Occipital lobe (tissue), 3 donors: ENCODE measurements at places on chromosomes 4 and X. TPM values are rescaled to one million over a fixed set of nuclear protein-coding genes. Genes with fewer than 3 reads are reported as not detected.

DNA sequence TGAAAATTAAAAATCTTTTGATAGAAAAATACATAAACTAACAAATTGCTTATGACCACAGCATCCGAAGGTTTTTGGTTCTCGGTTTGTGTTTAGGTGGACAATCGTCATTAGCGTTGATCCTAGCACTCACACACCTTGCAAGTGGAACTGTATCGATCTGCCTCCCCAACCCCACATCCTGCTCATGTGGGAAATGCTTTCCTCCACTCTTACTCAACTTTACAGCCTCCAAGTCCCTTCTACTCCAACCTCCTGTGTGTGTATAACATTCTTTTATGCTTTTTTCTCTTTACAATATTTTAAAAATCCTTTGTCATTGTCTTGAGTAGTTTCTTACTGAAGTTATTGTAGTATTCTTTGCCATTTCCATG is 15.6 kb upstream of the TMEM131L start:
- no peak for DNase-seq

DNA sequence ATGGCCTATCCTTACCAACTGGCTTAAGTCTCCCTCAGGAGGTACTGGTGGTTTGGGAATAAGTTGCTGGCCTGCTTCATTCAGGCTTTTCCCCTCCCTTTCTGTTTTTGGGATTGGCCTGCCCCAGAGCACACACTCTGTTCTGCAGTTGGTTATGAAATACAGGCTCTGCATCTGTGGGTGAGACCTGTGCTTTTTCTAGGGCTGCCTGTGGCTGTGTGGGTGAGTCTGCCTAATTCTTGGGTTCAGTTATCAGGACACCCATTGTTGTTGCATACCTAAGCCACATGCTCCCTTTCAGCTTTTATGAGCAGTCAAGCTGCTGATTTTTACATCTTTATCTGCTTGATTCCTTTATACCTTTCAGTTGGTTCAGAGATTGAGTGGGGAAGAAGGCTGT is 19.0 kb upstream of the CWH43 start:
- no peak for DNase-seq

DNA sequence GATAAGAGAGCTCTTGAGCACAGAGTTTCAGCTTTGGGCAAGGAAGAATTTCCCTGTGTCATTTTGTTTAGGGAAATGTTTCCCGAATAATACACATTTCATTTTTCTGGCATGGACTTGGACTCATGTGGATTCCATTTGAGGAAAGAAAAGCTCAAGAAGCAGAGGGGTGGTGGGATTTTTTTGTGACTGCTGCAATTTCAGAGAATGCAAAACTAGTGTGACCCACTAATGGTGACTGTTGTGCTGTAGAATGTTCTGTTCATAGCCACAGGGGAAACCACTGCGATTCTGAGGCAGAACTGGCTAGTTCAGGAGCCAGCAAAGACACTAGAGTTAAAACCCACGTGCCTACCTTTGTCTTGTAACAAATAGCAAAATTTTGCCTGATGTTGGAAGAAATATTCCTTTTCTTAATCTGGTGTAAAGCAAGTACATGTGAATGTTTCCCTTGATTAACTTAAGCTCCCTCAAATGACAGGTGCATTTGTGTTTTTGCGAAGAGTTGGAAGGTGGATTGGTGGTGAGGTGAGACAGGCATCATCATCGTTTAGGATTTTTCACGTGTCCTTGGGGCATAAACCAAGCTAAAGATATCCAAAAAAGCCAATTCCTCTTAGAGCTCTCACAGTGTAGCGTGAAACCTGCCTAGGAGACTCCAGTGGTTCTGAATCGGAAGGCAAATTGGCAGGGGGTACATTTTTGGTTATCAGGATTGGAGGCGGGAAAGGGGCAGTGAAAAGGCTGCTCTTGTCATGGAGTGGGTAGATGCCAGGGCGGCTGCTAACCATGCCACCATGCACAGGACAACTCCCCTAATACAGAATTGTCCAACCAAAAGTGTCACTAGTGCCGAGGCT is 38.0 kb upstream of the FAM9C start:
- no peak for DNase-seq

DNA sequence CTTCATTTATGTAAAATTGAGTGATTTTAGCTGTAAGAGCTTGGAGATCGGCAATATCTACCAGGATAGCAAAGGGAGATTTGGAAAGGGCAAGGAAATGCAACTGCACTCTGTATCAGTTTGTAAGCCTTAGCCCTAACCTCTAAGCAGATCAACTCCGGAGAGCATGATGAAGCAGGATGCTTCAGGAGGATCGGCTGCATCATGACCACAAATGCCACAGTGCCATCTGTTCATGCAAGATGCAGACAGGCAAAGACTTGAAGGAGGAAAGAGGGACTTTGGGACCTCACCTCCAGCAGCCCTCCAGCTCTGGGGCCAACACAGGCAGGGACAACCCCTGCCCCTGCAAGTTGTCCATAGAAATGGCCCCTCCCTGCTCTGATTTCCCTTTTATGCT is 377.6 kb upstream of the GATB start:
- no peak for DNase-seq

DNA sequence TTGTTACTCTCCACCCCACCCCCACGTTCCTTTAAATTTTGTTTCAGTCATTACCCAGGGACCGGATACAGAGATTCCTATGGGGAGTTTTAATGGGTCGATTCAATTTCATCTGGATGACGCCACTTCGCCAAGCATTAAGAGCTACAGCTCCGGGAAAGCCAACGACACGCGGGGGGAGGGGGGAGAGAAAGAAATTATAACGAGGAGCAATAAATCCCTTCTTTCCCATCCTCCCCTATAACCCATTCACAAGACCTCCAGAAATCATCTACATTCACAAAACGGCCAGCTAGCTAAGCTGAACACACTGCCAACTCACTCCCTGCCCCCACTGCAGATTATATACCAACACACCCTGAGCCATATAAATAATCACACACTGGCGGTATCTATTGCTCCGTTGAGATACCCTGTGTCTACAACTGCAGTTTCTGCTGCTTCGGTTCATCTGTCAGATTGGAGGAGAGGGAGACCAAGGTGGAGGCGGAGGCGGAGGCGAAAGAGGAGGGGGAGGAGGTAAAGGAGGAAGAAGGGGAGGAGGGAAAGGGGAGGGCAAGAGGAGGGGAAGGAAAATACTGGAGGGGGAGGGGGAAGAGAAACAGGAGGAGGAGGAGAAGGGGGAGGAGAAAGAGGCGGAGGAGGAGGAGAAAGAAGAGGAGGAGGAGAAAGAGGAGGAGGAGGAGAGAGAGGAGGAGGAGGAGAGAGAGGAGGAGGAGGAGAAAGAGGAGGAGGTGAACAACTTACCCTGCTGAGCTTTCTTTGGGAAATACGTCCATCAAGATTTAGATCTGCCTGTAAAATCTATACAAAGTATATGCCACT is 113.9 kb upstream of the VAMP7 start:
- peak; percentile 25 for DNase-seq

DNA sequence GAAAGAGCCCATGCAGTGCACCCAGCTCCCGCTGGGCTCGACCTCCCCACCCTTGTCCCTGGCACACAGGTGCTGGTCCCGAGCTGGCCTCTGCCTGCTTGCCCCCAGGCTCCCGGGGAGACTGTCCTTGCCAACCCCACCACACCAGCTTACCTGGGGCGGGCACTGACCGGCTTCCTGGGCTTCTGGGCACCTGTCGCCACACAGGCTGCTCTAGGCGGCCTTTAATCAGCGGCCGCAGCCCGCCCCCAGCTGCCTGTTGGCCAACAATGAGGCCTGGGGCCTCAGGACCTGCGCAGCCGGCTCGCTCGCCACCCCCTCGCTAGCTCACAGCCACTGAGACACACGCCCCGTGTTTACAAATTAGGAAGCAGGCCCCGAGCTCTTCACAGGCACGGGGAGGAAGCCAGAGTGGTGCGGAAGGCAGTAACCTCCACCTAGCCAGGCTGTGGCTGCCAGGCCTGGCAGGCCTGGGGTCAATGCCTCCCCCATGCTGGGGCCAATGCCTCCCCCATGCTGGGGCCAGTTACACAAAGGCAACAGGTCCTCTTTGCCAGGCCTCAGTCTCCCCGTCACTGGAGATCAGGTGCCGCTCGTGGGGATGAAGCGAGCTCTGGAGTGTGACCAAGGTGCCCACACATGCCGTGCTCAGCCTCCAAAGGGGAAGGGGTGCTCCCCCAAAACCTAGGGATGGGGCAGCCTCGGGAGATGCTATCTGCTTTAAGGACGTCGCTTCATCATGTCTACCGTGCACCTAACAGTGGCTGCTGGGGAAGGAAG is at the start of gene TREX2:
Gene TREX2, minus strand, starts transcription at position 201 of the 780 bp plus-strand sequence. CDS start 626 bp downstream, outside the sequence.
- DNase-seq: no peak

VSIG1 gene
- total RNA-seq: not detected

GPRIN3 gene
- 31.2 TPM for total RNA-seq

HELT gene
- not detected for total RNA-seq

DAPP1 gene
- 0.94 TPM for total RNA-seq
